SK-N-MC (cell line): ENCODE measurements at places on chromosomes 12 and 14.

DNA sequence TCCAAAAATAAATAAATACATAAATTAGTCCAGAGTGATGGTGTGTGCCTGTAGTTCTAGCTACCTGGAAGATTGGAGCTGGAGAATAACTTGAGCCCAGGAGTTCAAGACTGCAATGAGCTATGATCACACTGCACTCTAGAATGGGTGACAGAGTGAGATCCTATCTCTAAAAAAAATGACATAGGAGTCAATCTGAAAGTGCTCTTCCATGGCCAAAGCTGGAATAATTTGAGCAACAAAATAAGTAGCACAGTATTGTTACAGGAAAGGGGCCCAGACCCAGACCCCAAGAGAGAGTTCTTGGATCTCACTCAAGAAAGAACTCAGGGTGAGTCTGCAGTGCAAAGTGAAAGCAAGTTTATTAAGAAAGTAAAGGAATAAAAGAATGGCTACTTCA is 24.9 kb upstream of the SLC7A8 start:
- no peak for DNase-seq

DNA sequence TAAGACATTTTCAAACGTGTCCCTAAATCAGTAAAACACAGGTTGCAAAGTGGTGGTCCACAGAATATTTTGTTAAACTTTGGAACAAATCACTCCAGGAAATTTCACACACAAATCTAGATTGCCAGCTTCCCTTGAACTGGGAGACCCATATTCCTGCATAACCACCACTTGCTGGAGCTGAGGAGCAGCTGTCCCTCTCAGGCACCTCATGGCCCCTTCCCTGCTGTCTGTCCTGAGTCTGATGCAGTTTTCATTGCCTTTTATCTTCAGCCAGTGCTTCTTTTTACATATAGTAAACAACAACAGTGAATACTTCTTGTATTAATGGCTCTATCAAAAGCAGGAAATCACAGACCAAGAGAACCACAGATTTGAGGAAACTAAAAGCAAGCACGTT is 289.3 kb downstream of the MED13L start:
- DNase-seq: no peak

GRCh38 chr12:109770861-109771670 is 57.4 kb downstream of the FAM222A start:
- DNase-seq: no peak

DNA sequence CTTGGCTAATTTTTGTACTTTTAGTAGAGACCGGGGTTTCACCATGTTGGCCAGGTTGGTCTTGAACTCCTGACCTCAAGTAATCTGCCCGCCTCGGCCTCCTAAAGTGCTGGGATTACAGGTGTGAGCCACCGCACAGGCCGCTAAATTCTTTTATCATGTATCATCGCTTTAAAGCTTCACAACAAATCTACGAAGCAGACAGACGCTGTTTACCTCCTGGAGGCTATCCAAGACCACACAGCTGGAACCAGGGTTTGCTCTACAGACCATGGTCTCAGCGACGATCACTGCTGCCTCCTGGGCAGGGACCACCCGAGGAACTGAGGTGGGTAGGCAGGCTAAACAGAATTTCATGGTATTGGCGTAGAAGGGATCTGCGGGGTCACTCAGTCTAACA is 27.2 kb downstream of the KRT80 start:
- DNase-seq: no peak

- no peak for DNase-seq
These were observed 73.4 kb upstream of the CLEC14A start for GRCh38 chr14:38329246-38329645.

DNA sequence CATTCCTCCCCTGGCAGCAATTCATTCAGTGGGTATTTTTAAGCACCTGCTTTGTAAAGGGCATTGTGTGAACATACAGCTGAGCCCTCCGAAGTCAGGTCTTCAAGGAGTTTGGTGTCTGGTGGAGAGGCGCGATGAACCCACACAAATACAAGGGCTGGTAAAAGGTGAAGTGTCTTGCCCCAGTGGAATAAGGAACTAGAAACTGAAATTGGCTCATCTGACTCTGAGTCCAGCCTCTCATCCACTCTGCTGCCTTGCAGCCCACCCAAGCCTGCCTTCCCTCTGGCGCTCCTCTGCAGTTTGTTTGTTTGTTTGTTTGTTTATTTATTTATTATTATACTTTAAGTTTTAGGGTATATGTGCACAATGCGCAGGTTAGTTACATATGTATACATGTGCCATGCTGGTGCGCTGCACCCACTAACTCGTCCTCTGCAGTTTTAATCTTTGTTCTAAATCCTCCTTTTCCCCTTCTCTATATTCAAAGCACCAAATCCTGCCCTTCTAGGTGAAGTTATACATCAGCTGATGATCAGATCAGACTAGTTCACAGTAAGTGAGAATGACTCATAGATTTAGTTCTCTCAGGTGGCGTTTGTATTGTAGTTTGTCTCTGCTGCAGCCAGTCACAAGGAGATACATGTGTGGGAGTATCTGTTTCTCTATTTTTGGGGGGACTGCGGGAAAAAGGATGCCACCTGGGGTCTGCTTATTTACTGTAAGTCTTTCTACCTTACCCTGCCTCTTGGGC is 394.5 kb downstream of the APAF1 start:
- DNase-seq: no peak

DNA sequence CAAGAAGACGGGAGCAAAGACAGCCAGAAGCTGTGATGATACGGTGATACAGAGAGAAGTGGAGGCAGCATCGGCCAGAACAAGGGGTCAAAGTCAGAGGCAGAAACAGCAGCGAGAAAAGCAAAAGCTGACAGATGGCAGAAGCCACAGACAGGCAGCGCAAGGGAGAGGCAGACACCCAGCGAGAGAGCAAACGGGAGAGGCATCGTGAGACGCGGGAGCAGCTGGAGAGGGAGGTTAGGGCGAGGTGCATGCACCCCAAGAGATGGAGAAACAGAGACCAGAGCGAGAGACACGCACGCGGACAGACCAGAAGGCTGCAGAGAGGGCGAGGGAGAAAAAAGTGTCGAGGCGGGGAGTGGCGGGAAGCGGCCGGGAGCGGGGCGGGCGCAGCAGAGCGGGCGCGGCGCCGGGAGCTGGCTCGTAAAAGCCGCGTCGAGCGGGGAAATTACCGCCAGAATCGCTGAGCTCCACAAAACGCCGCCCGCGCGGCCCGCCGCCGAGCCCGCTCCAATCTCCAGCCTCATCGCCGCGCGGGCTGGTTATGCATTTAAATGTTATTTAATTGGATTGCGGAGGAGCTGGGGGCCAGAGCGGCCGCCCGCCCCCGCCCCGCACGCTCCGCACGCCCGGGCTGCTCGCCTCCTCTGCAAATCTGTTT is 15.6 kb downstream of the SMUG1 start:
- no peak for DNase-seq

DNA sequence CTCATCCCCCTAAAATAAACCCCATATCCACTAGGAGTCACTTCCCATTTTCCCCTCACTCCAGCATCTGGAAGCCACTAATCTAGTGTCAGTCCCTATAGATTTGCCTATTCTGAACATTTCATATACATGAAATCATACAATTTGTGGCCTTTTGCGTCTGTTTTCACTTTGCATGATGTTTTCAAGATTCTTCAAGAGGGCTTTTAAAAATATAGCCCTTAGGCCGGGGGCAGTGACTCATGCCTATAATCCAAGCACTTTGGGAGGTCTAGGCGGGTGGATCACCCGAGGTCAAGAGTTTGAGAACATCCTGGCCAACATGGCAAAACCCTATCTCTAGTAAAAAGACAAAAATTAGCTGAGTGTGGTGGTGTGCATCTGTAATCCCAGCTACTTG is 104.7 kb downstream of the VEZT start:
- no peak for DNase-seq

- peak; percentile 24 for DNase-seq
These were observed 3.0 kb upstream of the IFI27L2 start for GRCh38 chr14:94132285-94132887.

GRCh38 chr12:3204730-3205531 is 127.8 kb downstream of the TSPAN9 start:
- DNase-seq: no peak

GRCh38 chr14:103735815-103736545 is 20.4 kb downstream of the ZFYVE21 start:
- DNase-seq: no peak

GRCh38 chr12:94980577-94980976 is 22.9 kb downstream of the NDUFA12 start:
- no peak for DNase-seq

DNA sequence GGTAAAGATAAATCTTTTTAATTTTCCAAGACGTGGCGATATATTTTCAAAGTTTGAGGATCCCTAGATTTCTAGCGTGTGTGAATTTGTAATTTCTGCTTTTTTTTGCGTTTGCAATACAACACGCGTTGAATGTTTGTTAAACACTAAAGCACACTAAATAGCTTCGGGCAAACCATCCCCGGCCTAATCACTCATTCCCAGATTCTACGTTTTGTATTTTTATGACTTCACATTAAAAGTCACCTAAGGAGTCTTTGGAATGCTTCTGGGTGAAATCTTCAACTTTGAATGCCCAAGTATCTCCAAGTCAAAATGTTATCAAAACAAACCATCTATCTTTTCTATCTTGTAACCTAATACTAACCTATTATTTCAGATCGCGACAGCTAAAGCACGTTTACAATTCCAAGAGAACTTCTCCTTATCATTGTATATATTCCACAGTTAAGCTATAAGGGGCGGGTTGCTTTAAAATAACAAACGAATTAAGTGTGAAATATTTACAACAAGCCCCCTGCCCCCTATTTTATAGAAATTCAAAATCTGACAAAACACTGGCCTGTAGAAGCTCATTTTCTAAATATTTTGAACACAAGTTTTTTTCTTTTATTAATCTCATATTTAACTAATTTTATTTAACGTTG is 1.1 kb downstream of the ALX1 start:
- no peak for DNase-seq

DNA sequence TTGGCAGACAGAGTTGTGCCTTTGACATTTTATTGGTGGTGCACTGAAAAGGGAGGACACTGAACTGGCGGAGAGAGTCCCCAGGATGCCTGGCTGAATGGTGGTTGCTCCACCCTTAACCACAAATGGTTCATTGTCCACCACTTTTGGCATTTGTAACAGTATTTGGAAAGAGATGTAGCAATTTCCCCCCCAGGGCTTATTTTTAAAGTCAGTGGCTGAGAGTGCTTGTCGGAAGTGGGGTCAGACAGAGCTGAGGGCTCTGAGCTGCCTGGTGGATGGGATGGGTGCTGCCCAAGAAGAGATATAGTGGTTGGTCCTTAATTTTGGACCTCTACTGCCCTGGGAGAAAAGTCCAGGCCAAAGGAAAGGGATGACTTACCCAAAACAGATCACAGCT is 31.5 kb upstream of the FGF6 start:
- DNase-seq: no peak

- DNase-seq: no peak
These were observed 122.8 kb upstream of the CCDC175 start for GRCh38 chr14:59699442-59699841.

- no peak for DNase-seq
These were observed 13.5 kb upstream of the DCP1B start for GRCh38 chr12:2017546-2018337.
